Breast epithelium (tissue), 4 donors: ENCODE measurements at places on chromosomes 16 and 17. TPM values are rescaled to one million over a fixed set of nuclear protein-coding genes. Genes with fewer than 3 reads are reported as not detected.

The NTN3 gene
- total RNA-seq, result not detected

The CD300C gene
- total RNA-seq, result 2.1 TPM

The GP1BA gene
- not detected for total RNA-seq

The KRTAP9-8 gene
- total RNA-seq, result not detected

The PNMT gene
- 5.1 TPM for total RNA-seq

The PDE6G gene
- not detected for total RNA-seq

The SUPT4H1 gene
- 61.6 TPM for total RNA-seq

The NPIPA2 gene
- total RNA-seq, result not detected

The CBFA2T3 gene
- 0.88 TPM for total RNA-seq

The WFIKKN2 gene
- not detected for total RNA-seq

The KRT27 gene
- total RNA-seq, result not detected

The ARHGAP44 gene
- total RNA-seq, result 13.0 TPM

The RHBDL1 gene
- total RNA-seq, result 2.3 TPM

The SDK2 gene
- 2.9 TPM for total RNA-seq

The TLCD2 gene
- 3.7 TPM for total RNA-seq

The ABCA10 gene
- total RNA-seq, result 49.5 TPM

The TAT gene
- 566 TPM for total RNA-seq

The GPR142 gene
- not detected for total RNA-seq

The CDRT15L2 gene
- total RNA-seq, result not detected

The CPHXL2 gene
- total RNA-seq, result not detected

The GPRC5C gene
- 69.2 TPM for total RNA-seq

The TBC1D28 gene
- not detected for total RNA-seq

The TIMP2 gene
- 72.0 TPM for total RNA-seq

The HOXB4 gene
- 7.5 TPM for total RNA-seq
